Keratinocyte (primary cell): ENCODE measurements at places on chromosomes 12 and 14. TPM values are rescaled to one million over a fixed set of nuclear protein-coding genes. Genes with fewer than 3 reads are reported as not detected.

DNA sequence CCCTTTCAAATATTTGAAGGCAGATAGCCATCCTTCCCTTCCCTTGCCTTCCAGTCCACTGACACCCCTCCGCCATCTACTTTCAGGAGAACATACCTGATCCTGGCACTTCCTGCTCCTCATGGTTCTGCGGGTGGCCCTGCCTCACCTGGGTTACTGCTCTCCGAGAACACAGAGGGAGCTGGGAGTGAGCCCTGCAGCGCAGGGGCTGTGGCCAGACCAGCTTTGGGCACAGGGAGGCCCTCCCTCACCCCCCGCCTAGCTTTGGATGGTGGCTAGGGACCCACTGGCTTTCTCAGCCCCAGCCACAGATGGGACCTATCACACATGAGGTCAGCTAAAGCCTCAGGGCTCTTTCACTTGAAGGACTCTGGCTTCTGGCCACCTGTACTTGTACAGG, 12.4 kb downstream of the IQSEC3 start:
- no peak for DNase-seq

DNA sequence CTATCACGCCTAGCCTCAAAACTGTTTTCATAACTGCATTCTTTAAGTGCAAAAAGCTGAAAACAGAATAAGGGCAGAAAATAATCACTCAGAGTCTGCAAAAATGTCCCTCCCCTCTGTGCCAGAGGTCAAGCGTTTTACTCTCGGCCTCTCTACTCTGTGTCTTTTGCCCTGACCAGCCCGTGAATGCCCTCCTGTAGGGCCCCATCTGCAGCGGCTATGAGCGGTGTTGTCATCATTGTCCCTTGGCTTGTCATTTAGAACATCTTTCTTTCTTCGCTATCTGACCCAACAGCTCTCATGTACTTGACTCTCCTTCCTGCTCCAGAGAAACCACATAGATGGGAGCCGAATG, 21.7 kb downstream of the ELK3 start:
- DNase-seq = no peak

DNA sequence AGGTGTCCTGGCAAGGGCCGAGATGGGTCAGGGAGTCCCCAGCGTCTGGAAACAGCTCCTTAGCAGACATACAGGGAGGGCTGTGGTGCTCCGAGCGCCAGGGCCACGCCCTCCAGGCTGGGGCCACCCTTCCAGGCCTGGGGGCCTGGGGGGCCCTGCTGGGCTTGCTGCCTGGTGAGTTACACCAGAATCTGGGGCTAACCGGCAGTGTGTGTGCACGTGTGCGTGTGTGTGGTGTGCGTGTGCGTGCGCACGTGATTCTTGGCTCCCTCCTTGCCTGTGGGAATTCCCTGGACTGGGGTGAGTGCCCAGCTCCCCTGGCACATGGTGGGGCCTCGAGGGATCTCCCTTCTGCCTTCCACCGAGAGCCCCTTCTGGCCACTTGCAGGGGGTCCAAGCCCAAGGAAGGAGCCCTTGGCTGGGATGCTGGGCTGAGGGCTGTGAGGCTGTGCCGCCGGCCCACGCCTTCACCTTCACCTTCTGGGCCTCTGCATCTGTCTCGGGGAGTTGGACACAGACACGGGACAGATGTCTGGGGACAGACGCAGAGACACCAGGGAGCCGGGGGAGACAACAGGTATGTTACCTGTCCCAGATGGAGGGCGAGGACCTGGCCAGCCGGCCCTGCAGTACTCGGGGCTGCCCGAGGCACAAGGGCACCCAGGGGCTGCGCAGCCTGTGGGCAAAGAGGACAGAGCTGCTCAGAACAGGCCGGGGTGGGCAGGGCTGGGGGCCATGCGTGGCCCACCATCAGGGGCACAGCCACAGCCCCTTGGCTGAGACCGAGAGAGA, 37.2 kb downstream of the BEGAIN start:
- no peak for DNase-seq

DNA sequence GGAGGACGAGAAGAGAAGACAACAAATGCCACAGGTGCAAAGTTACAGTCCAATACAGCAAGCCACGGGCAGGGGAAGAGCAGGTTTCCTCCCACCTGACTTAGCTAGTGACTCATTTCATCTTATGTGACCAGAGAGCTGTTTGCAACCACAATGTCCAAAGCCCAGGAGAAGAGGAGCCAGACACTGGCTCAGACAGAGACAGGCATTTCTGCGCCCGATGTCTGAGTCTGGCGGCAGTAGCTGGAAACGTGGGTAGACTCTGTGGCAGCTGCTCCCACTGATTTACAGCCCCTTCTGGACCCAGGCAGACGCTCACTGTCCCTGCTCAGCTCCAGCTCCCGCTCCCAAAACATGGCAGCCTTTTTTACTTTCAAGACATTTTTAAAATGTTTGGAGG, 60.0 kb downstream of the CHGA start:
- DNase-seq = no peak

GRCh38 chr12:52454411-52455201, 2.7 kb upstream of the KRT6B start:
- DNase-seq = no peak

GRCh38 chr14:29712601-29713000, 215.0 kb downstream of the PRKD1 start:
- DNase-seq = no peak

- no peak for DNase-seq
These were observed 1.8 kb downstream of the SPSB2 start for GRCh38 chr12:6871052-6871957.

DNA sequence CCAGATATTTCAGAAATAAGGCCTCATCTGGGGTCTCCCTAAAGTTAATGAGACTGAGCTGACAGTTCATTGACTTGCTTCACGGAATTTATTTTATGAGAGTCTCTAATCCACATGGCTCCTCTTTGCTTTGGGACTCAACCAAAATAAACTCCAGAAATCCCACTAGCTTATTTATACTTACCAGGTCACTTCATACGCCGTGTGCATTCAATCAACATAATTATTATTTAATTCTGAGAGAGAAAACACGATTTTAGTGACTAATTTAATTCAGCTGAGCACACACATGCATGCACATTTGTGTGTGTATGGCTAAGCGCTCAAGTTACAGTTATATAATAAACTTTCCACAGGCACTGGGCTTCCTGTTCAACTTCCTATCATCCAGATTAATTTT, 333.4 kb upstream of the CCDC196 start:
- DNase-seq = no peak

DNA sequence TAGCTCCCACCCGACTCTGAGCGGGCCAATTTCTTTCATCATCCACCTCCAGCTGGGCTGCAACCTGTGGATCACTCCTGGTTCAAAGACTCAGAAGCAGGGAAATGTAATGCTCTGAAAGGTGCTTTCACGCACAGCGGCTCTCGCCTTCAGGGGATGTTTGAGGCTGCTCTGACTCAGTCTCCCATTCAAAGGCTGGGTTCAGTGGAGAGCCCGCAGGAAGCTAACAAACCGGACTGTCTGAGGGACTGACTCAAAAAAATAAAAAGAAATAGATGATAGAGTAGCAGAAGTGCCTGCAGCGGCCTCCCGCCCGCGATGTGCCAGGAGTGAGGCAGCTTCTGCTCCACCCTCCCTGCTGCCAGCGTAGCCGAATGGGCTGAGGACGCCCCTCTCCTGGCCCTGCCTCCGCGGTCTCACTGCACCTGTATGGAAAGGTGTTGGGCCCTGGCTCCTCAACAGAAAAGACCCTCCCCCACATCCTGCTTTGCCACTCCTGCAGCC, 98.0 kb downstream of the GCH1 start:
- DNase-seq = peak; percentile 19

DNA sequence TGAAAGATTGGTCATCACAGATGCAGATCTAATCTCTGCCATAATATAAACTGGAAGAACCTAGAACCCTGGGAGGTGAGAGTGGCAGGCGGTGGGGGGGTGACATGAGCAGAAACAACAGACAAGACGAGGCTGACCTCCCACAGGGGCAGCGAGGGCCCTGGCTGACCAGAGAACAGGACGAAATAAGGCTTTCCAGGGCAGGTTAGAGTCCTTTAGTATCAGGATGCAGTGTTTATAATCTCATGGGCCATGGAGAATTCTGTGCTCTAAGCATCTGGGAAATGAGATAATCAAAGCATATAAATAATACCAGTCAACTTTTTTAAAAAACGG, 102.7 kb upstream of the BCL2L14 start:
- no peak for DNase-seq

Gene RIMBP2
- polyA plus RNA-seq = 0.02 to 0.16 TPM (median 0.12 TPM) in 3 replicates

Gene MGST1
- 114 to 246 TPM (median 160 TPM) in 3 replicates for polyA plus RNA-seq

Gene ZBTB39
- polyA plus RNA-seq = 3.4 to 5.4 TPM (median 4.1 TPM) in 3 replicates

Gene SETD3
- polyA plus RNA-seq = 39.4 to 48.1 TPM (median 46.9 TPM) in 3 replicates

Gene PCED1B
- polyA plus RNA-seq = 3.1 to 3.7 TPM (median 3.2 TPM) in 3 replicates

Gene KRT73
- 0.03 TPM in 1 of 3 replicates, not detected in the others for polyA plus RNA-seq
